ENCODE measurements at places on chromosomes 2 and 18. TPM values are rescaled to one million over a fixed set of nuclear protein-coding genes. Genes with fewer than 3 reads are reported as not detected.

DNA sequence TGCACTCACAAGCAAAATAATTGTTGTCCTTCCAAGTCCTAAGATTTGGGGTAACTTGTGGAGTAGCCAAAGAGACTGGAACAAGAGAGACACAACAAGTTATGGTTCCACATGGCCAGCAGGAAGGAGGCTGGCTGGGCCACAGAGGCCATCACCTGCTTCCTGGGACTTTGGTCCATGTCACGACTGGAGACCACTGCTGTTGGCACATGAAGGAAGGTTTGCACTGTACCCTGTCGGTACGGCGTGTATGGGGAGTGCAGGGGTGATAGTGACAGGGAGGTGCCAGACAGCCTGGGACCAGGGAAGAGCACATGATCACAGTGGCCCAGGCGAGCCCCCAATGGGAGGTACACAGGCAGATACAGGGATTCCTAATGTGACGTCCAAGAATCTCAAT lies 15.5 kb downstream of the SLC66A2 start:
- no peak for DNase-seq

- DNase-seq, result no peak
Measured at GRCh38 chr2:29323301-29323700, 208.1 kb downstream of the CLIP4 start.

DNA sequence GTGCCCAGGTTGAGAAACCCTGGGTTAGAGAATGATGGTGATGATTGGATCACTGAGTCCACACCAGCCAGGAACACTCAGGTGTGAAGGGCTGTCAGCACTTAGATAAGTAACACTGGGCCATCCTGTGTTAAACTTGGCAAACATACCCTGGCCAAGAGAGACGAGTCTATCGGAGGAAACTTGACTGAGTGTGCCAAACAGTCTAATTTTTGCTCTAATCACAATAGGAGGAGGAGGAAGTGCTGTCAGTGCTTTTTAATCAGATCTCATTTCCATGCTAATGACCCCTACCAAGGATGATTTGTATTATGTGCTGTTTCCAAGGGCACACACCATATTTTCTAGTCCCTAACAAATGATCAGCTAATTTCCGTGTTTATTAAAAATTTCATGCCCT lies 63.8 kb upstream of the SEC11C start:
- DNase-seq, result no peak

DNA sequence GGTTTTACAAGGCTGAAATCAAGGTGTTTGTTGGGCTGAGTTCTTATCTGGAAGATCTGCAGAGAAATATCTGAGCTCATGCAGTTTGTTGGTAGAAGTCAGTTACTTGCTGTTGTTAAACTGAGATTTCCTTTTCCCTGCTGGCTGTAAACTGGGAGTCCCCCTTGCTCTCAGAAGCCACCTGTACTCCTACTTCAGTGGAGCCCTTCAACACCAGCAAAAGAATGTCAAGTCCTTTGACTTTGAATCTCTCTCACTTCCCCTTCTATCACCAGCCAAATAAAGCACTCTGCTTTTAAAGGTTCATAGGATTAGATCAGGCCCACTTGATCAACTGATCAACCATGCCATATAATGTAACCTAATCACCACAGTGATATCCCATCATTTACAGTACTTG lies 252.2 kb upstream of the CDH7 start:
- no peak for DNase-seq

DNA sequence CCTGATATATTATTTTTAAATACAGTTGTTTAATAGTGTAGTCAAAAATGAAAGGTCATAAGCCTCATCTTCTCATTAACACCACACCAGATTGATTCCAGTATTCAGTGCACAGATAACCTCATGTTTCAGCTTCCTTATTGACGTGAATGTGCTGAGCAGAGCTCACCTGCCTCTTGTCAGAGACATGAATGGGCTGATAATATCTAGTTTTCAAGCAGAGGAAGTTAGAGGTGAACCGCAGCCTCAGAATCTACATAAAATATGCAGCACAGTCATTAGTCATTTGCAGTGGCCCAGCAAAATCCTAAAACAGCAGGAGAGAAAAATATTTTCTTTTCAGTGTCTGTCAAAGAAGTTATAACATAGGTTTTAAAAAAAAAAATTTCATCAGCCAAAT lies 216.2 kb downstream of the GBX2 start:
- DNase-seq, result no peak

DNA sequence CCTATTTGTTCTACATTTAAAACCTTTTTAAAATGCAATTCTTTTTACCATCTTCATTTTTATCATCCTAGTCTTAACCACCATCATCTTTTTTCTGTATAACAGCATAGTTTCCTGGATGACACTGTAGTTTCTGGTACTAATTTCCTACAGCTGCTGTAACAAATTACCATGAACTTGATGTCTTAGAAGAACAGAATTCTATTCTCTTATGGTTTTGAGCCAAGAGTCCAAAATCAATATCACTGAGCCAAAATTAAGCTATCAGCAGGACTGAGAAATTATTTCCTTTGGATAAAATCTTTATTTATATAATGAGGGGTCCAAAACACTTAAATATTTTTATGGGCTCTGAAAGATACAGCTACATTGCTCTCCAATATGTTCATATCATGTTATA lies 539.3 kb downstream of the METTL4 start:
- no peak for DNase-seq

DNA sequence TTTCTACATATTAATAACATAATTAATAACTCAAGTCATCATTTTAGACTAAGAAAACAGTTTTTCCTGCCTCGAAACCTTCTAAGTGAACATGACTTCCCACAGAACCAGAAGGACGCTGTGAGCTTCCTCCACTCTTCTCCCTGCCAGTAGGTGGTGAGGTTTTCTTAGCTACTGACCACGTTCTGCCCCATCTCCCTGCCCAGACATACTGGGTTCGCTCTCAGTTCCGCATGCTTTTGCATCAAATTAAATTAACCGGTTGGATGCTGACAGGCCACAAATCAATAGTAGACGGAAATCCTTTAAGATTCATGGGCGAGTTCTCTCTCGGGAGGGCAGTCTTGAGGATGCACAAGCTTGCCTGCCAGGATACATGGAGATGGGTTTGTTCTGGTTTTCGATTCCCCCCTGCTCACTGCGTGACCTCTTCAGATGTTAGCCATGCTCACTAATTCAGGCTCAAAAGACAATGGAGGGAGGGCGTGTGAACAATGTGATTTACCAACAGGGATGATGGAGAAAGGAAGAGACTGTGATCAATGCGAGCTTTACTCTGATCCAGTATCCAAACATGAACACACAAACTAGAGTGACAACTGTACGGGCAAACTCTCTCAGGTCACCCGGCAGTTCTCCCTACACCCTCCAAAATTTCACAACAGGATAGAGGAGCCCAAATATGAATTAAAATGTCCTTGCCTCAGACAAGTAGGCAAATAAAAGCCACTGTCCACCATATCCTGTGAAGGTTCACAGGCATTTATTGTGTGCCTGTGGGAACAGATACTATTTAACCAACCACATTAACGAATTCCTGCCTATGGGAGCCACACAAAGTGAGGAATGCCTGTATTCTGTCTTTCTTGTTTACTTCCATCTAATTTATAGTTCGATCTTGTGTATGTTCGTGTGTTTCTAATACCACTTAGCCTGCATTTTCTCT lies 375.7 kb downstream of the EIPR1 start:
- DNase-seq, result peak; percentile 42

- DNase-seq, result no peak
Measured at GRCh38 chr2:63755965-63756364, 85.7 kb upstream of the UGP2 start.

DNA sequence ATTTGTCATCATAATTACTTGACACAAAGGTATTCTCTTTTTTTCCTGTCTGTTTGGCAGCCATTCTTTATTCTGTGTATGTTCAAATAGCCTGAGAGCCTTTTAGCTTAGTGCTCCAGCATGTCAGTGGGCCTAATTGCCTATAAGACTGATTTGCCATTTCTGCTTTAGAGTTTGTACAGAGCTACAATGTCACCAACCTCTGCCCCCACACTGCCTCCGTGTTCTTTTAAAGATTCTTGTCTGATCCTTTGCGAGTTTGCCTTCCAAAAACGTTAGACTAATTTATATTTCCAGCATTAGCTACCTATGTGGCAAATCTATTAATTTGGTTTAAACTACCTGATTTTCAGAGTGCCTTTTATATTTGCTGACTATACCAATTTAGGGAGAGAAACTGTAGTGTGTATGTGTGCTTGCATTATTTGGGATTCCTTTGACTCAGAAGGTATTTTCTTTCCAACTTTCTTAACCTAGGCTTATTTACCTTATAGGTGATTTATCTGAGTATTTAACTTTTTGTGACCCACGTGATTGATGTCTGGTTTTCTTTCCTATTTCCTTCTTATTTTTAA lies 70.8 kb downstream of the FAM117B start:
- no peak for DNase-seq

DNA sequence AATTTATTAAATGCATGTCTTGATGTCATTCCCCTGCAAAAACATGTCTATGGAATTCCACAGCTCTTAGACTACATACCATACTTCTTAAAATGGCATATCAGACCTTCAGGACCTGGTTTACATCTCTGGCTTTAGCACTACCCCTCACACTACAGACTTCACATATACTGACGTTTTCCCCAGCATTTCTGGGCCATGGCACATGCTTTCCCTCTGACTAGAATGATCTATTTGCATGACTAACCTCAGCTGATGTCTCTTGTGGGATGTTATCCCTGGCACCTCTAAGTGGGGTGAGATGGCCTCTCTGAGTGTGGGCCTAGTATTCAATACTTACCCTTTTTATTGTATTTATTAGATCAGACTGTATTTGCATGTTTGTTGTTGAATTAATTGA lies 381.6 kb downstream of the ERBB4 start:
- DNase-seq, result no peak

DNA sequence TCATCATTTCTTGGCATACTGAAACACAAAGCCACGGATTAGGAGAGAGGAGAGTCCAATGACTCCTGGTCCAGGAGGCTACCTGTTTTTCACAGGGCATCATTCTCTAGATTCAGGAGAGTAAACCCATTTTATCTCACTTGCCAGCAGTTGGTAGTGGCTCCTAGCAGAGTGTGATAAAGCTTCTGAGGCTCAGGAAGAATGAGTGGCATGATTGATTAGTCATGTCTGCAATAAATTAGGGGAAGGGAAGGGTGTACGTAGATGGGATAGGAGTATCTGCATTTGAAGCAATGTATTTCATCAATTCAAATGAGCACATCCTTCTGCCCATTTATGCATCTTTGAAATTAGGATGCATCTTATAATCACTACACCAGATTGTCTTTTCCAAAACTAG lies 31.1 kb upstream of the PNO1 start:
- DNase-seq, result no peak

GRCh38 chr2:169542433-169542832 lies 31.2 kb downstream of the FASTKD1 start:
- DNase-seq, result no peak

Gene MTIF2
- polyA plus RNA-seq, result 51.7 TPM

Gene PPP1R1C
- polyA plus RNA-seq, result 3.5 TPM

Gene GPAT2
- 3.8 TPM for polyA plus RNA-seq

Gene KIAA2012
- polyA plus RNA-seq, result 0.12 TPM

Gene FAM237A
- not detected for polyA plus RNA-seq
